Activated CD4-positive, alpha-beta T cell treated with anti-CD3 and anti-CD28 coated beads, Interleukin-2, amount 50 U/mL, for 48 hours (primary cell): ENCODE measurements at places on chromosomes 3 and 15.

GRCh38 chr3:129529436-129530210 lies 1.2 kb downstream of the RHO start:
- no peak for DNase-seq

- no peak for DNase-seq
These were observed 220.1 kb downstream of the MCTP2 start for GRCh38 chr15:94451466-94451865.

DNA sequence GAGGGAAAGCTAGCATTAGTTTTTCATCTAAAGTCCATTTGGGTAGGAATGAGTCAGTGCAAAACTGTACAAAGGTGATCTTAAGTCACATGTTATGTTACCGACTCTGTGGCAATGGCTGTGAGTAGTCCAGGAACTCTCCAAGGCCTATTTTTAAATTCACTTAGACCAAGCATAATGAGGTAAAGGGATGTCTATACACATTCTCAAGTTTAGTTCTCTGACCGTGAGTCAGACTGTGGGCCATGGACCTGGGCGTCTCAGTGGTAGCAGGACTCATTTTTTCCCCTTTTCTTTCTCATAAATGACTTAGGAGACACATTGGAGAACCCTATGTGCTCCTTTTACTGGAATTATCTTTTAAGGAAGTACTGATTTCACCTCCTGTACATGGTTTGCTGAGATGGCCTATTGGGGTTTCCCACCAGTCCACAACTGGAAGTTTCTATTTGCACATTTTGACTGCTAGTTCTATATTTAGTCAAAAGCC lies 488.7 kb upstream of the TPRG1 start:
- DNase-seq: peak; percentile 66

DNA sequence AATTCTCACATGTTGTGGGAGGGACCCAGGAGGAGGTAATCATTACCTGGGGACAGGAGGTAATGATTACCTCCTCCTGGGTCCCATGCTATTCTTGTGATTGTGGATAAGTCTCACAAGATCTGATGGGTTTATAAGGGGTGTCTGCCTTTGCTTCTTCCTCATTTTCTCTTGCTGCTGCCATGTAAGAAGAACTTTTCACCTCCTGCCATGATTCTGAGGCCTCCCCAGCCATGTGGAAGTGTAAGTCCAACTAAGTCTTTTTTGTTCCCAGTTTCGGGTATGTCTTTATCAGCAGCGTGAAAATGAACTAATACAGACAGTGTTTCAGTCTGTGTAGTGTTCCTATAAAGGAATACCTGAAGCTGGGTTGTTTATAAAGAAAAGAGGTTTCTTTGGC lies 13.1 kb upstream of the KCTD6 start:
- DNase-seq: no peak

- no peak for DNase-seq
These were observed 25.1 kb downstream of the NBEAL2 start for GRCh38 chr3:47004369-47005211.

- no peak for DNase-seq
These were observed 233.4 kb downstream of the CHST2 start for GRCh38 chr3:143352850-143353550.

DNA sequence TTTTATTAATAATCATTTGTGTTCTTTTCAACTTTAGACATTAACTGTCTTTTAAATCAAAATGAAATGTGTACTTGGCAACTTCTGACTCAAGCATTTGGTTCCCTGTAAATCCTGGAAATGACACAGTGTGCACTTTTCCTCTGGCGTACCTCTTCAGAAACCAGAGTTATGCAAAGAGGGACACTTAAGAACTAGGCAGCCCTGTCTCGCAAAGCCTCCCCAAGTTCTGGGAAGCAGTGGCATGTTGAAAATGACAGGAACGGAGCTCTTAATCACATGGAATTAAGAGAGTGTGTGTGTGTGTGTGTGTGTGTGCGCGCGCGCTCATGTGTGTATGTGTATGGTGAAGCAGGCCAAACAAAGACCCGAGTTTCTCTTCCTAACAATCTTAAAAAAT lies 707.4 kb downstream of the MECOM start:
- DNase-seq: no peak

GRCh38 chr15:72288796-72289596 lies 16.6 kb upstream of the PARP6 start:
- DNase-seq: no peak

DNA sequence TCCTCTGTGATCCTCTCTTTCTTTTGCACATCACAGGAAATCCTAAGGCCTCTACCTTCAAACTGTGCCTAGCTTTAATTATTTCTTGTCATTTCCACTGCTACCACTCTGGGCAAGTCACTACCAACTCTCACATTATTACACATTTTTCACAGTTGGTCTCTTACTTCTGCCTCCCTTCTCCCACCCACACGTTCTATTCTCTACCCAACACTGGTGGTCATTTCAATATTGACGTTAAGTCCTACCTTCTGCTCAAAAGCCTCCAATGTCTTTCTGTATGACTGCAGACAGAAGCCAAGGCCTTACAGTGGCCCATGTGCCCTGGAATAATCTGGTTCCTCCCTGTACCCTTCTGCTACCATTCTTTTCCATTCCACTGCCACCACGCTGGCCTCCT lies 3.9 kb downstream of the KCNMB2 start:
- DNase-seq: no peak

GRCh38 chr3:67616046-67616445 lies 38.4 kb downstream of the SUCLG2 start:
- DNase-seq: no peak

GRCh38 chr15:70469651-70470555 lies 293.5 kb downstream of the UACA start:
- no peak for DNase-seq

- no peak for DNase-seq
These were observed 64.8 kb downstream of the ZBTB20 start for GRCh38 chr3:115082260-115082659.

- no peak for DNase-seq
These were observed 1.6 kb downstream of the LINGO1 start for GRCh38 chr15:77630956-77631744.

- DNase-seq: no peak
These were observed 36.2 kb downstream of the FEM1B start for GRCh38 chr15:68313501-68314410.

- DNase-seq: peak; percentile 59
These were observed 103.1 kb downstream of the HCN4 start for GRCh38 chr15:73265536-73266153.

GRCh38 chr3:33658621-33658990 lies 59.4 kb downstream of the CLASP2 start:
- DNase-seq: no peak

DNA sequence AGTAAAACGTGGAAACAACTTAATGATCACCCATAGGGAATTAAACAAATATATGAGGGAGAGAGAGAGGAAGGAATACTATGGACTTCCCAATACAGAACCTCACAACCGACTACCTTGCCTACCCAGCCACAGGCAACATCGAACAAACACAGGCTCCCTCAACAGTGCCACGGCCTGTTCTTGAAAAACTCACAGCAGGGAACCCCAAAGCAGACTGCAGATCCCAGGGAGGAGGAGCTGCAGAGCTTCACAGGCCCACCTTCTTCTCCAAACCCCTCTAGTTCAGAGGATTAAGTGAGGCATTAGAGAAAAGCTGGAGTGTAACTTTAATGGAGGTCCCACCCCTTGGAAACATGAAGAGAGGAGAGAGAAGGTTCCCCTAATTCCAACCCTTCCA lies 110.2 kb downstream of the ST8SIA2 start:
- DNase-seq: no peak

DNA sequence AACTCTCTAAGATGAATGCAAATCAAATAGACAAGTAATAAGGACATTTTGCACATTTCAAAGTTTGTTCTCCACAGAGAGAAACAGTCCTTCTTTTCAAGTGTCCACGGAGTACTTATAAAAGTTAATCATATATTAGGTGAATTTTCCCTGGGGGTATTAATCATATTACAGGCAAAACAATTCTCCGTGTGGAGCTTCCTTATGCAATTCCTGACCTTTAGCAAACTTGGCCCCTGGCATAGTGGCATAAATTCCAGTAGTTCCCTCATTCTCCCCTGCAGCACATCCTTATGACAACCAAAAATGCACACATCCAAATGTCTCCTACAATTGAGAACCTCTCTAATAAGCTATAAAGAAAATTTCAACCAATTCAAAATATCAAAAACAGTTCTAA lies 34.4 kb downstream of the FSIP1 start:
- DNase-seq: no peak

- DNase-seq: no peak
These were observed 61.3 kb upstream of the PSMD6 start for GRCh38 chr3:64084640-64085039.

DNA sequence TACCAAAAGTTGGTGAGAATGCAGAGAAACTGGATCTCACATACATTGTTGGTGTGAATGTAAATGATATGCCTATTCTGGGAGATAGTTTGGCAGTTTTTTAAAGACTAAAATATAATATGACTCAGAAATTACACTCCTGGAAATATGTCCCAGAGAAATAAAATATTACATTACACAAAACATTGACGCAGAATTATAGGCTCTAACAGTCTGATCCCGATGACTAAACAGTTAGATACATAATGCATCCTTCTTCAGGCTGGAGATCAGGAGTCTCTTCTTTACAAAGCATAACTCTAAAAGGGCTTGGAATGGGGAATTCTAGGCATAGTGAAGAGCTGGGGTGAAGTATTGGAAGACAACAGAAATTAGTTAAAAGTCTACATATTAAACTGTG lies 586.2 kb upstream of the NECTIN3 start:
- no peak for DNase-seq

- DNase-seq: peak; percentile 51
These were observed 28.3 kb downstream of the LRIG1 start for GRCh38 chr3:66472313-66473134.

GRCh38 chr3:112047264-112047663 lies 12.7 kb downstream of the TMPRSS7 start:
- DNase-seq: no peak

- DNase-seq: no peak
These were observed 37.8 kb downstream of the CCNL1 start for GRCh38 chr3:157122116-157122515.

GRCh38 chr15:67884514-67885174 lies 44.8 kb upstream of the RNU6-1 start:
- DNase-seq: peak; percentile 59

DNA sequence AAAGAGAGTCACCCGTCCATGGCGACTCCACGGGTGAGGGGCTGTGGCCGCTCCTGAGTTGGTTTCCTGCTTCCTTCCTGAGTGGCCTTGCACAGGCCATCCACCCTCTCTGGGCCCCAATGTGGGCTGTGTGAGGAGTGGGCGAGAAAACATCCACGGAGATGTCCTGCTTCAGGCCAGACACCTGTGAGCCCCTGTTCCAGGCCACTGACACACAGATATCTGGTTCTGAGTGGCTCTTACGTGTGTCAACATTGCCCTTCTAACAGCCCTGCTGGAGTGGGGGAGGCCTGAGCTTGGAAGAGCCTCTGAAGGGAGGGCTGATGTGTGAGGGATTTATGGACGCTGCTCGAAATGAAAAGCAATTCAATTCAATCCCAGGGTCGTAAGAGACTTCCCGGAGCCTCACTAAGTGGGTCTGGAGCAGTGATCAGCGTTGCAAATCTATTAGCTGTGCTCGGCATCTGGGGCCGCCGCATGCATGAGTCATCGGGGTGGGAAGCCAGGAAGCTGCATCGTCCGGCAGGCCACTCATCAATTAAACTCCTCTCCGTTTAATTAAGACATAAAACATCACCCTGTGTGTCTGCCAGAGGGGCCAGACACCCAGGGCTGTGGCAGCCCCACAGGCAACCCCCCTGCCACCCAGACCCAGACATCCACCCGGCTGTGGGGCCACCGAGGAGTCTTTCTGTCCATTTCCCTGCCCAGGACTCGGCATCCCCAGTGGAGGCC lies 20.0 kb upstream of the PRR23E start:
- DNase-seq: no peak

GRCh38 chr3:192923731-192924130 lies 6.1 kb upstream of the MB21D2 start:
- no peak for DNase-seq

GRCh38 chr3:35773417-35773816 lies 134.1 kb downstream of the ARPP21 start:
- no peak for DNase-seq

DNA sequence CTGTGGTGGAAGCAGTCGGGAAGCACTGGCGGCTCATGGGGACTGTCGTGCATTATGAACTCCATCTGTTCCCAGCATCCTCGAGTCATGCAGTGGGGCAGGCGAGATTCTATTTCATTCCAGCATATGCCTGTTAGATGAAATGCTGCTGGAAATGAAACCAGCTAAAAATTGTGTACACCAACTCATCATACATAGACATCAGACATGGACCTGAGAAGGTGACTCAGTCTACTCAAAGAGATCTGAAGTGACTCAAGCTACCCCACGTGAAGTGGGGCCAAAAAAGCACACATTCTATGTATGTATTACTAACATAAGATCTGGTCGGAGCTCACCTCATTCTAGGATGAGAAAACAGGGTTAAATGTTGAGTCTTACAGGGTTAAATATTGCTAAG lies 47.5 kb upstream of the FAM98B start:
- no peak for DNase-seq

DNA sequence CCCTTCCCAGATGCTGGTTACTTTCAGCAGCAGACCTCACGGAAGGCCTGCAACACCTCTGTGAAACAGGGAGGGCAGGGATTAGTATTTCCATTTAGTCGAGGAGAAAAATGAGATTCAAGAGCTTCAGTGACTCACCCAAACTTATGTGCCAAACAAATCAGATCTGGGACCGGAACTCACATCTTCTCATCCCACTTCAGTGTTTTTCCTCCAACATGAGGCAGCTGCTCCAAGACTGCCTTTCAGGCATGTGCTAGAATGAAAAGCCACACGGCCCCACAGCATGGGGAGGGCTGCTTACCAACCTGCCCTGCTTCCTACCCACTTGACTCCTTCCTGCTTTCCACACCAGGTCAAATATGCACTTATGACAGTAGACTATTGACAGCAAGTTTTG lies 129.4 kb upstream of the SLC24A5 start:
- no peak for DNase-seq

DNA sequence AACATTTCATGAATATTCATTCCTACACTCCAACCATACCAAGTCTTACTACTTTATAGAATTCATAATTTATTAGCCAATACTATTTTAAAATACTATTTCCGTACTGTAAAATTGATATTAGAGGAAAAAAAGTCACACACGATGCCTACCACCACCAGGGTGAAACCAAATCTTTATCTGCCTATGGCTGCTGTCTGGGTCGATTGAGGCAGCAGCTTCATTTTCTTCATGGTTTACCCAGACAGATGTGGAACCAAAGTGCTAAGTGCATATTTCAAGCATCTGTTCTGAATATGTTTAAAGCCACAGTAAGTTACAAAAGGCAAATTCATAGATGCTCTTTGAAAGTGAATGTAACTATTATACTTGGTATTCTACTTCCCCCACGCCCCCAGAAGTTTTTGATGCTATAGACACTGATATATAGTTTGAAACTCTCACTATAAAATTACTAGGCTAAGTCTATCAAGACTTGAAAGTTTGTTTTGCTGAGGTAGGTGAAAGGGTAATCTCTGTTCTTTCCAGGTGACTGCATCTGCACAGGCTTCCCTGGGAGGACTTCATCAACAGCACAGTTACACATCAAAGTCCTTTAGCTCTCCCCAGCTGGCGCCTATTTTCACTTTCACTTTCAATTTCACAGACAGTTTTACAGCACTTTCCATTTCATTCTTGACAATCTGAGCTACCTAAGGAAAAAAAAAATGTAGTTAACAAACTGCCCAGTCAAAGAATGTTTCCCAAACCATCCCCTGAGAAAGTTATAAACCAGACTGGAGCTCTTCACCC lies 113.9 kb downstream of the POLQ start:
- peak; percentile 29 for DNase-seq

- DNase-seq: no peak
These were observed 1457.1 kb upstream of the GBE1 start for GRCh38 chr3:83218383-83219200.

- DNase-seq: no peak
These were observed 8.7 kb downstream of the FAH start for GRCh38 chr15:80161468-80162016.
